ENCODE measurements at places on chromosomes 5 and 9.

DNA sequence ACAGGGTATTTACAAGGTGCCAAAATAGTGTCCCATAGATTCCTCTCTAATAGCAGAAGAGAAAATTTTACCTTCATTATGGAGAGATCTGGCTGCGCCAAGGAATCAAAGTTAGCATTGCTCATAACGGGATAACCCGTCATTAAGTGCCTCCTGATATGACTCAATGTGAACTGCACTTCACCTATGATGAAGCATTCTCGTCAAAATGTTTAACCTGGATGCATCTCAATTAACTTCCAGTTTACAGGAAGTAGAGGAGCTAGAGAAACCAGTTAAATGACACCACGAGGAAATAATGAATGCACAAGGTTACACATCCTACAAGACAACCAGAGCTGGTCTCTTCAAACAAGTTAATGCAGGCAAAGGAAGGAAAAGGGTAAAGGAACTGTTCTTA, 17.2 kb downstream of the FBXW11 start:
- DNase-seq, result no peak

GRCh38 chr5:67578011-67578410, 381.4 kb upstream of the CD180 start:
- DNase-seq, result no peak

GRCh38 chr5:446883-447263, 3.9 kb downstream of the EXOC3 start:
- no peak for DNase-seq

- no peak for DNase-seq
Observed at GRCh38 chr5:141941307-141941706, 16.7 kb downstream of the PCDH12 start.

DNA sequence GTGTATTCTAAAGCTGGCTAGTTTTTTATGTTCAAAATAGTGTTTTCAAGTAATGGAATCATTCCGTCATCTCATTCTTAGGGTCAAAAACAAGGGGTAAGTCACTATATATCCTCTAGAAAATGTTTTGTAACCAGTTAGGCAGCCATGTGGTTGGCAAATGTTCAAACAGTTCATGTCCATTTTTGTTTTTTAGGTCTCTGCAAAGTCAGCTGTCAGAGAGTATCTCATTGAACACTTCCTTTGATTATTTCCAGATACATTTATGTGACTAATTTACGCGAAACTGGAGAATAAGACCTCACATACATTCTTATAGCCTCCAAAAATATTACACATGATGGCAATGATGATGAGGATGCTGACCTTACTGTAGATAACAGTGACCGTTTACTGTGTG, 50.4 kb downstream of the TRIO start:
- no peak for DNase-seq

DNA sequence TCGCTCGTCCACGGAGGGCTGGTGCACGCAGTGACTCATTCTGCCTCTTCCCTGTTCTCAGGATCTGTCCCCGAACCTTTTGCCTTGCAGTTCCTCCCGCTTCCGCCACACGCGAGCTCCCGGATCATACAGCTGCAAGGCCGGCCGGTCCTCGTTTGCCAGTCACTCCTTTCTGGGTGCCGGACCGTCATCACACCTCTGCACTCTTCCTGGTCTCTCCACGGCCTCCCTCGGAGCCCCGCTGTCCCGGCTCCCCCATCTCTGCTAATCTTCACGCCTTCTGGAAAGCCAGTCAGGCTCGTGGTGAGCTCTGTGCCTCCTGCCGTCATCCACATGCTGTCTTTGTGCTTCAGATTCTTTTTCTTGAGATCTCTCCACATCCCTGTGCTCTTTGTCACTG, 91.8 kb downstream of the STX17 start:
- DNase-seq, result no peak

- DNase-seq, result no peak
Observed at GRCh38 chr9:111429175-111429574, 55.0 kb downstream of the ECPAS start.

- DNase-seq, result no peak
Observed at GRCh38 chr9:38390442-38390841, 2.1 kb upstream of the ALDH1B1 start.

DNA sequence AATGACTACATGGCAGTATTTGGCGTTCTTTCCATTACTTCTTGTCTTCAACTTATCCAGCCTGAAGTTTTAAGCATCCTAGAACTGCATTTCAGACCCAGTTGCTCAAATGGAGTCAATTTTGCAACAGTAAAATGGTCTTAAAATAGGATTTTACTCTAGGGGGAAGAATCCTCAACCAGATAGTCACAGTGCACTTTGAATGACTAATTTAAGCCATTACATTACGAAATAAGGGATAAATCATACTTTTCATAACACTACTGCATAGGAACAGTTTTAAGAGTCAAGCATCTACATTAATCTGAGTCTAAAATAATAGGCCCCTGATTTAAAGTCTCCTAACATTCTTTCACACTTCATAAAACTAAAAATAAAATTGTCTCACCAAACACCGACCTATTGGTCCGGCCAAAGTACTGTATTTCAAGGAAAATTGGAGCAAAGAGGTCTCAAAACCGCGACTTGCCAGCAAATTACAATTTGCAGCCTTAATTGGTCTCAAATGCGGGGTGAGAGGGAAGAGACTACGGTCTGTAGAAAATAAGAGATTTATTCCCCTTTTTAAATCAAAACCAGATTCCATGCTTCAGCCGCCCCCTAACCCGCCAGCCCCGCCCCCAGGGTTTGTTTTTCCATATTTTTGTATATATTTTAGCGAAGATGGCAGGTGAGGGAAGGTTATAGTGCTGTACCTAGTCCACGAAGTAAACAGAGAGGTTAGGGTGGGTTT, 1.2 kb upstream of the SMARCA2 start:
- DNase-seq, result no peak

DNA sequence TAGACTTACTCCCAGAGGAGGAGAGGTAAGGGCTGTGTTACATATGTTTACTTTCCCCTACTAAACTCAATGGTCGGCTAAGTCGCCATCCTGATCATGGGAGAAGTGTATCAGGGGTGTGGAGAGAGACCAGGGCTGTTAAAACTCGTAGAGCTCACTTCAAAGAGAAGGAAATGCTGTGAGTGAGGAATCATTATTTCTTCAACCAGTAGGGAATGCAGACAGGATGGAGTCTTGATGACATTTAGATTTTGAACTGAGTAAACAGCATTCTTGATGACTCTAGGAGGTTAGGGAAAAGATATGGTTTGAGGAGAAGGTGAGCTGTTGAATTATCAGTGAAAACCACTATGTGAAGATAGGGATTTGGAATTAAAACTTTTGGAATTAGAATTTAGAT, 17.3 kb downstream of the RECK start:
- DNase-seq, result no peak

DNA sequence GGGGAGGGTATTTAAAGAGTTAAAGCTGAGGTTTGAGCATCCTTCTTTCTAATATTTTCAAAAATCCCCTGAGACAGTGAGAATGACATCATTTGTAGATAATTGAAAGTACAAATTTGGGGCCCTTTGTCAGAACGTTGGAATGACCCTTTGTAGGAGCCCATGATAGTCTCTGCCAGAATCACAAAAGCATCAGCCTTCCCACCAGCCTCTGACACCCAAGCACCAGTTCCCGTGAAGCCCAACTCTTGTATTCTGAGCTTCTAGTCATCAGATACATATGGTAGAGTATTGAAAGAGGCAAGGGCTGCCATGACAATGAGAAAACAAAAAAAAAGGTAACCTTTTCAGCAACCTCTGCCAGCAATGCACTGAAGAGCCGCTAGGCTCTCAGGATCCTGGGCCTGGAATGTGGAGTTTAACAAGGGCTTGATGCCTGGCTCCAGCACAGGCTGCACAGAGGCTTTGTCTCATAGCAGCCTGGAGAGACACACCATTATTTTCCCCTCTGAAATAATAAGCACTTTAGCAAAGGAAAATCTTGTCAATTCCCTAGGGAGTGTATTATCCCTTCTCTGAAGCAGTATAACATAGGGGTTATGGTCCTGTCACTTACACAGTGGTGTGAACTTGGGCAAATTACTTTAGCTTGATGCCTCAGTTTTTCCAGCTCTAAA, 114.4 kb downstream of the ZNF608 start:
- no peak for DNase-seq

- DNase-seq, result no peak
Observed at GRCh38 chr5:87746341-87746740, 333.6 kb upstream of the CCNH start.

GRCh38 chr5:53249529-53250200, 140.1 kb upstream of the MOCS2 start:
- DNase-seq, result no peak

- no peak for DNase-seq
Observed at GRCh38 chr5:95162231-95162992, 122.5 kb downstream of the MCTP1 start.

DNA sequence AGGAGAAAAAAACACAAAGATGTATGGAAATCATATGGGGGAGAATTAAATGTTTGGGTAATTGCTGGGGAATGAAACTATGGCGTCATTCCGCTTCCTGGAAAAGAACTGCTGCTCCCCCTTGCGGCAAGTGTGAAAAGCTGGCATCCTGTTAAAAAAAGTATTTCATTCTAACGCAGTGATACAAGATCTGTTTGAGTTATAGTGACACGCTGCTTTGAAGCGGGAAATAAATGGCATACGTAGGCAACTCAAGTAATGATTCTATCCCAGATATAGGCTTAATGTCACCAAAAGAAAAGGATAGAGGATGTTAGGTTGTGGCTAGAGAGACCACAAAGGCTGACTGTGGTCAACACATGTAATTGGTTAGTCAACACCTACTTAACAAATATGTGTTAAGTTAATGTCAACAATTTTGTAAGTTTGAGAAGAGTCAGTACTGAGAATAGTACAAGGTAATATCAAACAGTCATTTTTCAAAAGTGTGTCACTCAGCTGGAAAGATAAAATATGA, 70.2 kb upstream of the ALDH1A1 start:
- peak; percentile 58 for DNase-seq

GRCh38 chr5:16642867-16643266, 26.1 kb upstream of the RETREG1 start:
- DNase-seq, result no peak

DNA sequence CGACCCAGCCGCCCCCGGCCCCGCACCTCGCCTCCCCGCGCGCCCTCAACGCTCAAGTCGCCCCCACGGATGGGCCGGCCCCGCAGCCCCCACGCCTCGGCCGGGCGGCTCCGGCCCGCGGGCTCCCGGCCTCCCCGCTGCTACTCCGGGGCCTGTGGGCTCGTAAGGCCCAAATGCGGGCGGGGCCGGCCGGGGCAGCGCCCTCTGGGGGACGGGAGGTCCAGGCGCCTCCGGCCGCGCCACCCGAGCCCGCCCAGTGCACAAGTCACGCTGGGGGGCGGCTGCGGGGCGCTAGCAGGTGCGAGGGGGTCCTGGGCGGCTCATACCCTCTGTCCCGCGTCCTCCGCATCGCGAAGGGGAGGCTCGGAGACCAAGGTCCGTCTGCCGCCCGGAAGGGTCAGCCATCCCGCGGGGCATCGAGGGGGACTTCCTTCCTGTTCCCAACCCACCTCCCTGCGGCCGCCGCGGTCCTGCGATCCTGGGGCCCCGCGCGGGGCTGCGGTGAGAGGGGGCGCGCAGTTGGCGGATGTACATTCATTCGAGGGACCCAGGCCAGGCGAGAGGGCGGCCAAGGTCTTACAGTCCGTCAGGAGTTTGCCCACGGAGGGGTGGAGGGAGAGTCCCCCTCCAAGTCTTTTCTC, at the start of gene CIZ1:
CIZ1 (minus strand) TSS at position 167 of the 641 bp plus-strand sequence. CDS start 715 bp downstream, outside the sequence.
- peak; percentile 88 for DNase-seq

- no peak for DNase-seq
Observed at GRCh38 chr5:121285801-121286521, 565.7 kb upstream of the FTMT start.

DNA sequence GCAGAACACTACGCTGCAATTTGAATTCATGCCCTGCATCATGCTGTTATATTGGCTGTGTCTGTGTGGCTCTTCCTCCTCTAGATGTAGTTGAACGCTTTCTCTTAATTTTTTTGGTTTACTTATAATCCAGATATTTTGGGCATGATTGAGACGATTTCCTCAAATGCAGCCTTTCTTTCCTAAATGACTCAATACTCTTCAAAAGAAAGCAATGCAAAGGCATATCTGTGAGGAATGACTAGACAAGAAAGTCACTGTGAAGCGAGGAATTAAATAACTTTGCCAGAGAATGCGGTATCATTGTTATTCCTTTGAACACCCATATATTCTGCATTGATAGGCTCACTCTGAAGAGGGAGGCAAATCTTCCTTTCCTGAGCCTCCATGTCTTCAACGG, 152.8 kb downstream of the YIPF5 start:
- DNase-seq, result no peak

DNA sequence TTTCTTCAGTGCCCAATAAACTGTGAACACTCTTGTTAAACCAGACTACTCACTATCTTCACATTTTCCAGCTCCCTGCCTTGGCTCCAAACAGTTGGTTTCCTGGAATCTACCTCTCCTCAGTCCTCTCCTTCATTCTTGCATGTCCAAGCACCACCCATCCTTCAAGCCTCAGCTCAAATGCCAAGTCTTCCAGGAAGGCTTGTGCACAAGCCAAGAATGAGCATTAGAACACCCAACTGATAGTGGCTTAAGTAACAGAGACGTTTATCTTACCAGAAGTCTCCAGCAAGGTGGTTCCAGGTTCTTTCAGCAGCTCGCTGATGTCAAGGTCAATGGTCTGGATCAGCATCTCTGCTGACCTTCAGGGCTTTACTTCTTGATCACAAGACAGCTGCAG, 60.1 kb downstream of the PTPDC1 start:
- DNase-seq, result no peak

DNA sequence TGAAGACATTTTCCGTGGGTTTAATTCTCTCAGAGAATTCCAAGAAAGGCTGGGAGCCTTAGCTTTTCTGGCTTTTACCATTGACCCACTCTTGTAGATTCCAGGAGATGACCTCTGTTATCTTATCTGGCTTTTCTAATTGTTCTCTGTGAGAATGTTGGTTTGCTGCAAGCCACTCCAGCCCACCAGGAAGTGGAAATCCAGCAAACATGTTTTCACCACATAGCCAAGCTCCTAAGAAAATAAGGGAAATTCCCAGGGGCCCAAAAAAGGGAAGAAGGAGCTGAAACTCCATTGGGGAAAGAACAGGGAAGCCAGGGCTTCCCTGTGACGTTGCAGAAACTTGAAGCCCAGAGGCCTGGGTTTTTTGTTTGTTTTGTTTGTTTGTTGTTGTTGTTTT, 19.7 kb downstream of the GPR107 start:
- no peak for DNase-seq
